ENCODE measurements at places on chromosomes 7 and 10.

- DNase-seq = no peak
These were observed 55.2 kb downstream of the GCC1 start for GRCh38 chr7:127530148-127530547.

DNA sequence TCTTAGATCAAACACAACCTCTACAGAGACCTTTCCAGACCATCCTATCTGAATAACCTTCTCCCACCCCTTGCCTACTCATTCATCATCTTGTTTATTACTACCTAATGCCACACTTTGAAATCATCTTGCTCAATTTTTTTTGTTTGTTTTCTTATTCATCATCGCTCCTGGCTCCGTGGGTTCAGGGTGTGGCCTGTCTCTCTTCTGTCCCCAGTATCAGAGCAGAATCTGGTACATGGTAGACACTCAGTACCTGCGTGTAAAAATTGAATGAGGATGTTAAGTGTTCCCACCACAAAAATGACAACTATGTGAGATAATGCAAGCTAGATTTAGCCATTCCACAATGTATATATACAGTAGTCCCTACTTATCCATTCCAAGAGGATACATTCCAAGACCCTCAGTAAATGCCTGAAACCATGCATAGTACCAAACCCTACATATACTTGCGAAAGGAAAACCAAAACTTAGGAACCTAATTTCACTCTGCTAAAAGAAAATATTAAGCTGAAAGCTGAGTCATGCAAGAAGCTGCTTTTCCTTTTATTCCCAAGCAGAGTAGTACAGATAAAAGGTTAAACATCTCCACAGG, 72.1 kb upstream of the SEC61G start:
- no peak for DNase-seq

DNA sequence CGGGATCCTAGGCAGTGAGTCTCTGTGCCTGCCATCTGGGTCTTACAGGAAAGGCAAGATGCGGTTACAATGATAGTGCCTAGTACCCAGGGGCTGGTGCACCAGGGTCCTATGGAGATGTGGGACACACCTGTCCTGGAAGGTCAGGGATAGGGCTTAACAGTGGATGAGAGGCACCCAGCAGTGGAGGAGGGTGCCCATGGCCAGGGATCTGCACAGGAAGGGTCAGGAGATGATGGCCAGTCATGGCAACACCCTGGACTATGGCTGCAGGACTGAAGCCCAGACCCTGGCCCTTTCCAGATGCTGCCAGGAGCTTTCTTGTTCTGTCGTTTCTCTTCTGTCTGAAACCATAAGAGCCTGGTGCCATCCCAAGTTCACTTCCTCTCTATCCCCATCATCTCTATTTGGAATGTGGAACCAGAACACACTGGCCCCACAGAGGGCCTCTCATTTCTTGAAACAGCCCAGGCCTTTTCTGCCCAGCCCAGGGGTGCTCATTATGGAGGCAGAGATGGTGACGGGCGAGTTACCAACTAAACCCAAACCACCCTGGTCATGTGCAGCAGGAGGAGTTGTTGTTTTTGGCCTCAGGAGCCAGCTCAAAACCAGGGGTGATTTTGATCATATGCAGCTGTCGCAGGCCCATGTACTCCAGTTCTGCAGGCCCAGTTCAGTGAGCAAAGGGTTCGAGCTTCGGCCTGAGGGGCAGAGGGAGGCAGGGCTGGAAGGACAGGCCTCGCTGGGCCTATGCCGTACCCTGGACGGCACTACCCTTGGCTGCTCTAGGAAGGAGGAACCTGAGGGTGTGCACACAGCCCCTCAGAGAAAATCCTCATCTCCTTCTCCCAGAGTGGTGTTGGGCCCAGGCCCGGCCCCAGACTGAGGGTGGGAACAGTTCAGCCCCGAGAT, 52.6 kb upstream of the GDF10 start:
- no peak for DNase-seq

GRCh38 chr7:111877931-111878330, 315.6 kb upstream of the IMMP2L start:
- DNase-seq = no peak

DNA sequence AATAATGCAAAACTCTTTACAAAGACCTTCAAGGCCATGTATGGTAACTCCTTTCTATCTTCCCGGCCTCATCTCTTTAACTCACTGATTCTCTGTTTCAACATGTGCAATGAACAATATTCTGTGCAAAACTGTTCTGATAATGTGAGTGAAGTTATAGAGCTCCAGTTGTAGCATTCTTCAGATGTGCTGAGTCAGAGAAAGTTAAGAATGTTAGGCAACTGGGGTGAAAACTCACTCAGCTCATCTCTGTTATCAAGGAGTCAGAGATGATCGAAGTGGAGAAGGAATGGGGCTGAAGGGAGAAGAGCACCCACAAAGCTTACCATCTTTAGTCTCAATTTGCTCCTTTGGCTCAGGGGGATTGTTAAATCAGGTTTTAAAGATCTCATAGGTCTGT, 344.7 kb upstream of the NPSR1 start:
- no peak for DNase-seq

- DNase-seq = no peak
These were observed 33.7 kb upstream of the DGKI start for GRCh38 chr7:137880432-137880831.

DNA sequence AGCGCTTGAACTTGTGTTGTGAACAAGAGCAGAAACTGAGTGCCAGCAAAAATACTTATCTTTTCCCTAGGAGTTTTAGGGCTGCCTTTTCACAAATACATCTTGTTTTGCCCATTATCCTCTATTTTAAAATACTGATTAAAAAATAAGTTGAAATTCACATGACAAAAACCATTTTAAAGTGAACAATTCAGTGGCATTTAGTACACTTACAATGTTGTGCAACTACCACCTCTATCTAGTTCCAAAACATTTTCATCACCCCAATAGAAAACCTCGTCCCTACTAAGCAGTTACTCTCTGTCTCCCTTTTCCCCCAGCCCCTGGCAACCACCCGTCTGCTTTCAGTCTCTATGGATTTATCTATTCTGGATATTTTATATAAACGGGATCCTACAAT, 1.4 kb downstream of the WBP1L start:
- DNase-seq = no peak

DNA sequence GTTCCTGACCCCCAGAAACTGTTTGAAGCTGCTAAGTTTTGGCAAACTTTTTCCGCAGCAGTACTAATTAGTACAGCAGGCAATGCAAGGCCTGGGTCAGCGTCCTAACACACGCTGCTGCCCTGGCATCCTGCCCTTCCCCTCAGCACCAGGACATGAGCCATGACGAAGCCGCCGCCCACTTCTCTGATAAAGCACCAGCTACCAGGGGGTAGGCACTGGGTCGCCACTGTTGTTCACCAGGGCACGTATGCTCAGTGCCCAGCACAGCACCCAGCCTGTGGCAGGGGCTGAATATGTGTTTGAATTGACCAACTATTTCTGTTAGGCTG, 59.5 kb downstream of the CHST15 start:
- DNase-seq = no peak

- DNase-seq = no peak
These were observed 758.3 kb downstream of the KCNMA1 start for GRCh38 chr10:76879116-76879913.

DNA sequence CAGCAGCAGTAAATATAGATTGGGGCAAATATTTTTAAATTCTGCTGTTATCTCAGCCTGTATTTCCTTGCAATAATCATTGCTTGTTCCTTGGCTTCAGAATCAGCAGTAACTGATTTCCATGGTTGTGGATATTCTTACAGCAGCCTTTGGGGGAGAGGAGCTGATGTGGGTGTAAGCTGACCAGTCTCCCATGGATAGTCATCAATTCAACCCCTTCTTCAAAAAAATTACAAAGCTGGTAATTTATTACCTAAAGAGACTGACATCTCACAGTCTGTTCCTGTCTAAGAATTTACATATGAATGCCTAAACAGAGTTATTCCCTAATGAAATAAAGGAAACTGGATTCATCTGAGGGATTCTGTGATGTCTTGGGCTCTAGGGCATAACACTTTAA, 103.1 kb upstream of the CABCOCO1 start:
- no peak for DNase-seq

DNA sequence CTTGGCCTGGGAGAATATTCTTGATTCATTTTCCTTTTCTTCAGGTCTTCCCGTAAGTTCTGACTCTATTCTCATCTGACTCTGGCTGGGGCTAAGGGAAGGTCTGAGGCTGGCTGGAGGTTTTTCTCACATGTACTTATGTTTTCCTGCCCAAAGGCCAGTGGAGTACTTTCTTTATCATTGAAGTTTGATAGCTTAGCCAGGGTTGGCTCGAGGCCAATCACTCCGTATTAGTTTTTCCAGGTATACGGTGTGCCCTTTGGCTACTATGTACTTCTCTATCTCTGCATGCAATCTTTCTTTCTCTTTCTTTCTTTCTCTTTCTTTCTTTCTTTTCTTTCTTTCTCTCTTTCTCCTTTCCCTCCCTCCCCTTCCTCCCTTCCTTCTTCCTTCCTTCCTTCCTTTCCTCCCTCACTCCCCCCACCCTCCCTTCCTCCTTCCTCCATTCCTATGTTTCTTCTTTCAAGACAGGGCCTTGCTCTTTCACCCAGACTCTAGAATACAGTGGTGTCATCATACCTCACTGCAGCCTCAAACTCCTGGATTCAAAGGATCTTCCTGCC, 26.8 kb upstream of the VKORC1L1 start:
- DNase-seq = no peak
